Activated naive CD4-positive, alpha-beta T cell treated with anti-CD3 and anti-CD28 coated beads for 36 hours (primary cell): ENCODE measurements at places on chromosomes 3 and 15. TPM values are rescaled to one million over a fixed set of nuclear protein-coding genes. Genes with fewer than 3 reads are reported as not detected.

GRCh38 chr3:77234004-77234403 is 194.1 kb downstream of the ROBO2 start:
- no peak overlapping the region for H3K4me3 ChIP-seq
- H3K36me3 ChIP-seq: no peaks in the 10 kb centered on the region
- H3K4me1 ChIP-seq: no peaks in the 10 kb centered on the region
- no peaks in the 10 kb centered on the region for H3K27me3 ChIP-seq
- DNase-seq: no peak

The RTP2 gene
- not detected for total RNA-seq

The ICE2 gene
- 76.7 TPM for total RNA-seq

The SEC22A gene
- total RNA-seq: 14.3 TPM

GRCh38 chr3:48634661-48635221 is 520 bp downstream of the SLC26A6 start:
- peak; percentile 39 for DNase-seq
- H3K36me3 ChIP-seq: peaks cover 5% of the 10 kb centered on the region
- no peaks in the 10 kb centered on the region for H3K27me3 ChIP-seq
- H3K4me1 ChIP-seq: peaks cover 18% of the 10 kb centered on the region
- no peak overlapping the region for H3K27ac ChIP-seq

The ATP13A4 gene
- 2.4 TPM for total RNA-seq

DNA sequence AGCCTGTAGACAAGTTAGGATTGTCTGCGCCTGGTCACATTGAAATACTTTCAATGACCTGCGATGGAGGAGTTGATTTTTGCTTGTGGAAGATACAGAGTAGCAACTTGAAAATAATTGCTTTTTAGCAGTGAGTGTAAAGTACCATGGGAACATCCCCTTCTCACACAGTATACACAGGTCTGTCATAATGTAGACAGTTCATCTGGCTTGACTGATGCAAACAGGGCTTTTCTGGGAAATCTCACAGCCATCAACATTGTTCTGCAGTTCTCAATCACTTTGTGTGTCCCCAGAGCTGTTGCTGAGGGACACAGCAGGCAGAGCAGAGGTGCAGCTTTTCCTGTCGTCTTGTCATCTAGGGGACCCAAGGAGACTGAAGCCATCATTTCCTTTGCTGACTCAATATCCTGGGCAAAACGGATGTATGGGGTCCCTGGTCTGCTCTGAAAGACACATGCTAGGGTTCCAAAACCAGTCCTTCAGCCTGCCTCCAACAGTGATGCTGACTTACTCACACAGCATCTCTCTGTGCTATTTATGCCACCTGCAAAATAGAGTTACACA is 5.3 kb upstream of the REC114 start:
- no peak overlapping the region for H3K4me3 ChIP-seq
- H3K4me1 ChIP-seq: peaks cover 2% of the 10 kb centered on the region
- H3K36me3 ChIP-seq: no peaks in the 10 kb centered on the region
- no peak overlapping the region for H3K27ac ChIP-seq
- H3K27me3 ChIP-seq: peaks cover 21% of the 10 kb centered on the region
- DNase-seq: no peak

DNA sequence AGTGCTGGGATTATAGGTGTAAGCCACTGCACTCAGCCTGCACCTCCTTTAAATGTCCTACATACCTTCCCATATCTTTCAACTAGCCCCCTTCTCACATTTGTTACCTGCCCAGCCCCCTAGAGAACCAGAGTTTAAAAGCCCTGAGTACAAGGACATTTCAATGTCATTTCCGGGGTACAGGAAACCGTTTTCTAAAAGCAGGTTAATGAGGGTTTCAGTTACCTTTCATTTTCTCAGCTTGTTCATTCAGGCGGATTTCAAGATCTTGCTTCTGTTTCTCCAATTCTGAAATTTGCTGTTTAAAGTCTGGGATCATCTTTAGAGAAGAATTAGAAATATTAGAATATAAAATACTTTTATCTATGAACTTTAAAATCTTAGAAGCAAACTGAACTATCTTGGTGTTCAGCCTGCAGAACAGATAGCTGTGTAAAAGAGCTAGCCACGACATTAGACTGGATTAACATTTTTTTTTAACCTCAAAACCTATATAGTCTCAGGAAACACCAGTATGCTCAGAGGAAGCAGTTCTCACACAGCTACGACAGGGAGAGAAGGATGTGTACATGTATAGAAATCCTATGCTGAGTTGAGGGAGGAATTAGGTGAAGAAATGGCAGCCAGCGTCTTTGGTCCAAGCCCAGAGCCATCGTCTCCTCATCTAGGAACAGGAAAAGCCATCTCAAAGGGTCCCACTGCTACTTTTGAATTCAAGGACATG is 29.9 kb upstream of the GNB5 start:
- no peaks in the 10 kb centered on the region for H3K27me3 ChIP-seq
- peaks cover 21% of the 10 kb centered on the region for H3K4me1 ChIP-seq
- no peak for DNase-seq
- no peaks in the 10 kb centered on the region for H3K36me3 ChIP-seq
- H3K4me3 ChIP-seq: peak overlapping the region; percentile 62

GRCh38 chr15:96046620-96047240 is 283.8 kb upstream of the NR2F2 start:
- H3K27me3 ChIP-seq: peaks cover 59% of the 10 kb centered on the region
- H3K27ac ChIP-seq: no peak overlapping the region
- H3K4me1 ChIP-seq: peaks cover 4% of the 10 kb centered on the region

The GREM1 gene
- total RNA-seq: not detected

- H3K36me3 ChIP-seq: no peaks in the 10 kb centered on the region
- H3K27me3 ChIP-seq: no peaks in the 10 kb centered on the region
- no peaks in the 10 kb centered on the region for H3K4me1 ChIP-seq
- H3K4me3 ChIP-seq: no peak overlapping the region
- DNase-seq: no peak
These were observed 163.1 kb downstream of the CHL1 start for GRCh38 chr3:359672-360071.

GRCh38 chr15:71124937-71125790 is 9.9 kb downstream of the THSD4 start:
- no peak overlapping the region for H3K27ac ChIP-seq
- peaks cover 30% of the 10 kb centered on the region for H3K27me3 ChIP-seq
- H3K36me3 ChIP-seq: no peaks in the 10 kb centered on the region
- H3K4me1 ChIP-seq: no peaks in the 10 kb centered on the region

- no peaks in the 10 kb centered on the region for H3K36me3 ChIP-seq
- H3K4me1 ChIP-seq: peaks cover 48% of the 10 kb centered on the region
- no peak overlapping the region for H3K27ac ChIP-seq
- H3K27me3 ChIP-seq: no peaks in the 10 kb centered on the region
- H3K4me3 ChIP-seq: peak overlapping the region; percentile 28
These were observed 205.0 kb downstream of the LPP start for GRCh38 chr3:188358787-188359493.

- H3K4me3 ChIP-seq: no peak overlapping the region
- H3K36me3 ChIP-seq: no peaks in the 10 kb centered on the region
- H3K27me3 ChIP-seq: peaks cover 6% of the 10 kb centered on the region
- H3K4me1 ChIP-seq: peaks cover 3% of the 10 kb centered on the region
- no peak for DNase-seq
These were observed 82.7 kb downstream of the CD47 start for GRCh38 chr3:108008106-108008505.

DNA sequence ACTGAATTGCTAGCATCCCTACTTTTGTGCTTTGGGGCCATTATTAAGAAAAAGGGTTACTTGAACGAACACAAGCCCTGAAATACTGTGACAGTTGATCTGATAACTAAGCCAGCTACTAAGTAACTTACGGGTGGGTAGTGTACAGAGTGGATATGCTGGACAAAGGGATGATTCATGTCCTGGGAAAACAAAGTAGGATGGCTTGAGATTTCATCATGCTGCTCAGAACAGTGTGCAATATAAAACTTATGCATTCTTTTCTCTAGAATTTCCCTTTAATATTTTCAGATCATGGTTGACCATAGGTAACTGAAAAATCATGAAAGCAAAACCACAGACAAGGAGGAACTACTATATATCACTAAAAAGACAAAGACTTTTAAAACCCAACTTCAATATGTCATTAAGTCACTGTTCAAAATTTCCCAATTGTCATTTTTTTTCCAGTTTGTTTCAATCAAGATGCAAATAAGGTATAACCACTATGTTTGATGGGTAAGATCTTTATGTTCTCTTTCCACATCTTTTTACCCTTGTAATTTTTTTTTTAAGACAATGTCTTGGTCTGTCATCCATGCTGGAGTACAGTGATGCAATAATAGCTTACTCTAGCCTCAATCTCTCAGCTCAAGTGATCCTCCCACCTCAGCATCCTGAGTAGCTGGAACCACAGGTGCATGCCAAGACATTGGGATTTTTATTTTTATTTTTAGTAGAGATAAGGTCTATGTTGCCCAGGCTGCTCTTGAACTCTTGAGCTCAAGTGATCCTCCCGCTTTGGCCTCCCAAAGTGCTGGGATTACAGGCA is 67.7 kb downstream of the IFT80 start:
- H3K27me3 ChIP-seq: no peaks in the 10 kb centered on the region
- H3K27ac ChIP-seq: no peak overlapping the region
- H3K36me3 ChIP-seq: peaks cover 7% of the 10 kb centered on the region
- no peaks in the 10 kb centered on the region for H3K4me1 ChIP-seq
- H3K4me3 ChIP-seq: no peak overlapping the region

DNA sequence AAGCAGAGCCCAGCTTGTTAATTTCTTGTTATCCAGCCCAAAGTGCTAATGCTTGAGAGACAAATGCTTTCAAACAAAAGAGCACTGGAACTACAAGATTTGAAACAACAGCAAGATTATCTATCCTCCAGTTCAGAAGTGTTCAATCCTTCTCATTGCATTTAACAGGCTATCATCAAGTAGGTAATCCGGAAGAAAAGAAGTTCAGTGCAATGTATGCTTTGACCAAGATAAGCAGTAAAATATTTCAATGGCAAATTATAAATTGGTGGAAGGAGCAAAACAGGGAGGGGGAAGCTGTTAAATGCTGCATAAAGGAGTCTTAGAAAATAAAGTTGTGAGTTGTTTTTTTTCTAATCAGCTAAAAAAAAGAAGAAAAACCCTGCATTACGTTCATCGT is 8.8 kb downstream of the LRIG1 start:
- peaks cover 82% of the 10 kb centered on the region for H3K4me1 ChIP-seq
- DNase-seq: no peak
- peaks cover 2% of the 10 kb centered on the region for H3K27me3 ChIP-seq
- H3K4me3 ChIP-seq: no peak overlapping the region
- H3K27ac ChIP-seq: no peak overlapping the region

DNA sequence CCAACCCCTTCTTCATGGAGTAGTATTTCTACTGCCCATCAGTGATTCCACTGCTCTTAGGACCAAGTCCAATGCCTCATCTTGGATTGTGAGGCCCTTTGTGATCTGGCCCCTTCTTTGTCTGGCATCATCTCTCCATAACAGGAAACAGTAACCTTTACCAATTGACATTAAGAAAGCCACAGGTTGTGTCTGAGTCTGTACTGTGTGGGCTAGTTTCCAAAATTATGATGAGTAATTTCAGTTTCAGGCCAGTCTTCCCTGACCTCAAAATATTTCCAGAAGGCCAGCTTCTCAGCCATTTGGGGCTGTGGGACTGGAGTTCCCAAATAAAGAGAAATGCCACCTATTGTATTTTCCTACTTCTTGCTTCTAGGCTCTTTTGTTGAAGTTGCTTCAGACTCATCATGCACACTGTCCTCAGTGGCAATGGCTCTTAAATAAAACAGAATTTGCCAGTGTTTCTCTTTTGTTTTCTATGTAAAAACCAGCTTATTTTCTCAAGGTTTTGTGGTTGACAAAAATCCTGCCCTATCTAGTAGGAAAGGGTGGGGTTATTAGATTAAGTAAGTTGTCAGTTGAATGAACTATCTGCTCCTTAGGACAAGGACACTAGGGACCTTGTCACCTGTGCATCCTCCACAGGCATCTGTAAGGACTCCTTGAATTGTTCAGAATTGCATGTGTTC is 47.0 kb upstream of the ACKR4 start:
- H3K27me3 ChIP-seq: no peaks in the 10 kb centered on the region
- H3K4me1 ChIP-seq: peaks cover 17% of the 10 kb centered on the region
- no peak overlapping the region for H3K4me3 ChIP-seq
- H3K27ac ChIP-seq: peak overlapping the region; percentile 24

DNA sequence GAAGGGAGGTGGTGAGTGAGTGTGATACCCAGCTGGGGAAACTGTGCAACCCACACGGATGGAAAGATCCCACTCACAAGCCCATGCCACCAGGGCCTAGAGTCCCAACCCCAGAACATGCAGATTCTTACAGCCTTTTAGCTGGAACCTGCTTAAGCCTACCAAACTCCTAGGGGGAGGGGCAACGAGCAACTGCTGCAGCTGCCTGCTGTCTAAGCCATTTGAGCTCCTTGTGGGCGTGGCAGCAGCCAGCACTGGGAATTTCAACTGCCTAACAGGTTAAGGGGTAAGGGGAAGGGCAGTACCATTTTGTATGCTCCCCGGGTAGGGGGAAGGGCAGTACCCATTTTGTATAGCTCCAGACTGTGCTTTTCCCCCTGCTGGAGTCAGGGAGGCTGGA is 673.2 kb upstream of the BCHE start:
- no peak overlapping the region for H3K27ac ChIP-seq
- H3K4me3 ChIP-seq: no peak overlapping the region
- DNase-seq: no peak
- no peaks in the 10 kb centered on the region for H3K4me1 ChIP-seq
- H3K27me3 ChIP-seq: no peaks in the 10 kb centered on the region
- no peaks in the 10 kb centered on the region for H3K36me3 ChIP-seq

The CHRNA3 gene
- not detected for total RNA-seq

The RMDN3 gene
- total RNA-seq: 17.8 TPM

DNA sequence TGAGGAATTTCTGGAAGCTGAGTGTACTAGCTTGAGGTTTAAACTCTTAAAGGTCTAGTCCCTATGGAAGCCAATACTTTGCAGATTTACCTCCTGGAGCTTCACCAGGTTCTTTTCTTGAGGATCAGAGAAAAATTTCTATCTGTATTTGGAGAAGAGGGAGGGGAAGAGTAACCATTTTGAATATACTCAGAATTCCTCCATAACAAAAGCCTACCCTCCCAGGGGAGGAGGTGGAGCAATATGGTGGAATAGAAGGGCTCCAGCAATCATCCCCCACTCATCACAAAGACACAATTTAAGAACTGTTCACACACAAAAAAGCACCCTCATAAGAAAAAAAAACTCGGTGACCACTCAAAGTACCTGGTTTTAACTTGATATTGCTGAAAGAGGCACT is 36.0 kb upstream of the PEX5L start:
- H3K4me3 ChIP-seq: no peak overlapping the region
- H3K27ac ChIP-seq: no peak overlapping the region
- no peaks in the 10 kb centered on the region for H3K36me3 ChIP-seq
- no peaks in the 10 kb centered on the region for H3K27me3 ChIP-seq
- no peak for DNase-seq
- H3K4me1 ChIP-seq: no peaks in the 10 kb centered on the region

- no peak for DNase-seq
- no peak overlapping the region for H3K4me3 ChIP-seq
- no peaks in the 10 kb centered on the region for H3K36me3 ChIP-seq
- H3K27ac ChIP-seq: no peak overlapping the region
- no peaks in the 10 kb centered on the region for H3K4me1 ChIP-seq
These were observed 155.6 kb downstream of the GOLGA6L4 start for GRCh38 chr15:84391191-84391590.

The RTP1 gene
- not detected for total RNA-seq

GRCh38 chr15:45842151-45842550 is 207.3 kb downstream of the SQOR start:
- DNase-seq: no peak
- H3K4me1 ChIP-seq: no peaks in the 10 kb centered on the region
- no peaks in the 10 kb centered on the region for H3K36me3 ChIP-seq
- H3K27ac ChIP-seq: no peak overlapping the region
